ENCODE measurements at places on chromosomes 16 and 17. TPM values are rescaled to one million over a fixed set of nuclear protein-coding genes. Genes with fewer than 3 reads are reported as not detected.

The AOC2 gene
- 3.7 TPM for total RNA-seq

The INCA1 gene
- total RNA-seq, result 2.2 TPM

The ABCA3 gene
- total RNA-seq, result 36.3 TPM

The PDE6G gene
- 2.2 TPM for total RNA-seq

The CES3 gene
- not detected for total RNA-seq

The USP31 gene
- total RNA-seq, result 15.1 TPM

The PABPN1L gene
- total RNA-seq, result not detected

The CYTH1 gene
- total RNA-seq, result 34.1 TPM

The FOXC2 gene
- total RNA-seq, result 12.1 TPM

The MRTFB gene
- 15.8 TPM for total RNA-seq

The EPX gene
- total RNA-seq, result not detected

The TBC1D3E gene
- total RNA-seq, result not detected

GRCh38 chr17:45374501-45374900 is 57.7 kb upstream of the MAP3K14 start:
- DNase-seq, result no peak

- DNase-seq, result no peak
These were observed 30.0 kb downstream of the SF3B3 start for GRCh38 chr16:70553645-70554044.

GRCh38 chr16:51573191-51573590 is 422.1 kb upstream of the SALL1 start:
- no peak for DNase-seq

GRCh38 chr17:64270885-64271284 is 7.8 kb upstream of the TEX2 start:
- no peak for DNase-seq

DNA sequence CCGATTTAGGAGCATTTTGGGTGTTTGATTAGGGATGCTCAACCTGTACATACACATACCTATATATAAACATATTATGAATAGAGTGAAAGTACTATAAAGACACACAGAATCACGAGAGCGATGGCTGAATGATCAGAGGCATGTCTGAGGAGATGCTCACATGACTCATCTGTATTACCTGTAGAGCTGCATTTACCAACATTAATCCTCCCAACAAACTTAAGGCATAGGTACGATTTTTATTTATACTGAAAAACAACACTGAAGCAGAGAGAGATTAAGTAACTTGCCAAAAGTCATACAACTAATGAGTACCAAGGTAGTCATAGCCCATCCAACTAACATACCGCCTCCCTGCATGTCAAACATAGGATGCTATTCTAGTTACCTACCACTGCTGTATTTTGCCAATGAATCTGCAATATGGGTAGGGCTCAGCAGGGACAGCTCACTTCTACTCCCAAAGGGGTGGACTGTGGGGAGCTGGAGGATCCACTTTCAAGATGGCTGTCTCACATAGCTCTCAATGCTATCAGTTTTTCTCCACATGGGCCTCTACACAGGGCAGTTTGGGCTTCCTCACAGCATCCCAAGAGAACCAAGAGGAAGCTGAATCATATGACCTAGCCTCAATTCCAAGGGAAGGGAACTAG is 7.3 kb downstream of the CYB5D1 start:
- no peak for DNase-seq

DNA sequence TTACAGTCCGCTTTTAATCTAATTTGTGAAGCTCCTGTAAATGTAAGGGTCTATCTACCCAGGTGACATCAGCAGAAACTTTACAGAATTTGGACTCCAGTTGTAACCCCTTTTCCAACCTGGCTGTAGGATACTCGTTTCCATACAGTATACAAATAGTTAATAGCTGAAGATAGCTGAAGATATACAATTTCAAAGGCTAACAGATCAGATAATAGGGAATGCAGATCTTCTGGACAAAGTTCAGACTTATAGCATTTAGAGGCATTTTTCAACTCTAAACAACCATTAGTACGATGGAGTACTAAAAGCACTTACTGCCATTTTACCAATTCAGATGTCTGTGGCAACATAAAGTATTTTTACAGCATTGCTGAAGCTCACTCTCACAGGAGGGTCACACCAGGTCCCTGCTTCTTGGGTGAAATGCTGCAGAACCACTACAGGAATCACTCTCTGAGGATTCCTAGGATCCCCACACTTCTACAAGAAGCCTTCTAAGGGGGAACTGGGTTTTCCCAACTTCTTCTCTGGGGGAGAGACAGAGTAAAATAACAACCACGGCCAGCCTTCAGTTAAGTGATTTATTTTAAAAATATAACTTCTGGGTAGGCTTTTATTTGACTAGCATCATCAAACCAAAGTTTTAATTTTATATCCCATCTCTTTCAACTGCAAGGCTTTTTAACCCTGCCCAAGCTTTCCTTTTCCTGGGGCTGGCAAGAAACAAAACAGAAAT is 2.9 kb downstream of the VEZF1 start:
- no peak for DNase-seq

DNA sequence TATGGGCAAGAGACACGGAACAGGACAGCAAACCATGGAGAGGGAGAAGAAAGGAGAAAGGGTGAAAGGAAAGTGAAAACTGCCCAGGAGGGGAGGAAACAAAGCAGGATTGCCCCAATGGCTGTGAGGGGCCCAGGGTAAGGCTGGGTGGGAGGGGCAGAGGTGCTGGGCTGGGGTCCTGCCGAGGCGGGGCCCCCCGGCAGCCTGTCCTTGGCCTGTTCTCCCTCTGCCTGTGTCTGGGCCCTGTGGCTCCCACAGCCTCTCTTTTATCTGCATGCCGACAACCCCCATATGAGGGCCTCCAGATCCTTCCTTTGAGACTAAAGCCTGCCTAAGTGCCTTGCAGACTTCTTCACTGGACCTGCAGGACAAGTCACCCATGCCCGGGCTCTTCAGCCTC is 15.5 kb downstream of the ZNHIT3 start:
- no peak for DNase-seq

GRCh38 chr16:4319454-4320421 is 3.9 kb downstream of the GLIS2 start:
- no peak for DNase-seq

- DNase-seq, result no peak
These were observed 1.1 kb downstream of the ACTG1 start for GRCh38 chr17:81511554-81511803.

DNA sequence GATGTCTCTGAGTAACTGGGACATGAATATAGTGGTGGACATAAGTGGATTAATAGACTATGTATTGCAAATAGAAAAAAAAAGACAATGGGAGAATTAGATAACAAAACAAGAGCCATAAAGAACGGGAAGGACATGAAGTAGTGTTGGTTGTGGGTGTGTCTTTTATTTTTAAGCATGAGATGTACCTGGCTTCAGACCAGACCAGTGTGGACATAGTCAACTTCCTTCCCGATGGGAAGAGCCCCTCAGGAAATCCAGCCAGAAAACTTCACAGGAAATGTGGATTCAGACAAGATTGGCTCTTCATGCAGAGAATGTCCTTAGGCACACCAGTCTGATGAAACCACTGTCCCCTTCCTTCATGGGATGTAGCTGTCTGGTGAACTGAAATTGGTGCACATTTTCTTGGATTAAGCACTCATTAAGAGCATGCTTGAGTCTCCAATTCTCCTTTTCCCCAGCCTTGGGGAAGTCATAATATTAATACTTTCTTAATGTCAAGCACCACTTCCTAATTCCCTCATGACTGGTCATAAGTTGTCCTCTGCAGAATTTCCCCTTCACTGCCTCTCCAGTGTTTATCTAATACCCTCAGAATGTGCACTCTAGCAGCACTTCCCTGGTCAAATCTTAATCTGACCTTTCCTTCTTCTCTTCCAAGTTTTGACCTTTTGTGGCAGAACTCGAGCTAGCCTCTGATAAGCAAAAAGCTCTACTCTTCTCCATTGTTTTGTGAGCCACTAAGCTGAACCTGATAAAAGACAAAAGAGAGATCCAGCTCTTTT is 350.6 kb upstream of the MAF start:
- DNase-seq, result no peak

DNA sequence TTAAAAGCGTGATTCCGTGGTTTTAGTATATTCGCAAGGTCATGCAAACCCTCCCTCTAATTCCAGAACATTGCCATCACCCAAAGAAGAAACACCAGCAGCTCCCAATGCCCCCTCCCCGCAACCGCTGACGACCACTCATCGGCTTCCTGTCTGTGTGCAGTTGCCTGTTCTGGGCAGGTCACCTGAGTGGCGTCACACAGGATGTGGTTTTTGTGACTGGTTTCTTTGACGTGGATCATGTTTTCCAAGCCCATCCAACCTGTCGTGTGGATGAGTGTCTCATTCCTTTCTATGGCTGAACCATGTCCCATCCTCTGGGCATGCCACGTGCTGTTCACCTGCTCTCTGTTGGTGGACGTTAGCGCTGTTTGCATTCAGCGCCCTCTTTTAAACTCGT is 8.2 kb upstream of the ATP2C2 start:
- peak; percentile 55 for DNase-seq

GRCh38 chr17:11300738-11301137 is 59.7 kb downstream of the SHISA6 start:
- no peak for DNase-seq

GRCh38 chr16:68526143-68526781 is 12.8 kb upstream of the ZFP90 start:
- no peak for DNase-seq

GRCh38 chr17:39782481-39782880 is 44.7 kb downstream of the GRB7 start:
- no peak for DNase-seq

GRCh38 chr17:58530655-58531054 is 16.2 kb upstream of the MTMR4 start:
- DNase-seq, result no peak

- no peak for DNase-seq
These were observed 39.6 kb downstream of the STX8 start for GRCh38 chr17:9536061-9536460.

- no peak for DNase-seq
These were observed 10.6 kb downstream of the MTMR4 start for GRCh38 chr17:58503866-58504265.

- DNase-seq, result no peak
These were observed 13.9 kb downstream of the ERN2 start for GRCh38 chr16:23699100-23699499.

DNA sequence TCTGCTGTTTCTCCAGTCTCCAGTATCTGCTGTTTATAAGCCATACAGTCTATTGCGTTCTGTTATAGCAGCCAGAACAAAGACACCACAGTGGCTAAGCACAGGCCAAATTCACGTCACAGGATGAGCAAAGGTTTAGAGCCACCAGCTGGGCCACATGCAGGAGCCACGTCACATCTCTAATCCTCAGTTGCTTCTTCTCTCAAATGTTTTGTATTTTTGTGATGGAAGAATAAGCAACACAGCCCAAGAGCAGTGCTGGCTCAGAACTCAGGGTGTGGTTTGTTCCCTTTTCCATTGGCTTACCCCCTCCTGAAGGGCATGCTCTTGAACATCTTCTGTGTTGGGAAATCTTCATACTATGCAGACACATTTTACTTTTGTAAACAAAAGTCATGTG is 309.4 kb upstream of the CDH5 start:
- no peak for DNase-seq

DNA sequence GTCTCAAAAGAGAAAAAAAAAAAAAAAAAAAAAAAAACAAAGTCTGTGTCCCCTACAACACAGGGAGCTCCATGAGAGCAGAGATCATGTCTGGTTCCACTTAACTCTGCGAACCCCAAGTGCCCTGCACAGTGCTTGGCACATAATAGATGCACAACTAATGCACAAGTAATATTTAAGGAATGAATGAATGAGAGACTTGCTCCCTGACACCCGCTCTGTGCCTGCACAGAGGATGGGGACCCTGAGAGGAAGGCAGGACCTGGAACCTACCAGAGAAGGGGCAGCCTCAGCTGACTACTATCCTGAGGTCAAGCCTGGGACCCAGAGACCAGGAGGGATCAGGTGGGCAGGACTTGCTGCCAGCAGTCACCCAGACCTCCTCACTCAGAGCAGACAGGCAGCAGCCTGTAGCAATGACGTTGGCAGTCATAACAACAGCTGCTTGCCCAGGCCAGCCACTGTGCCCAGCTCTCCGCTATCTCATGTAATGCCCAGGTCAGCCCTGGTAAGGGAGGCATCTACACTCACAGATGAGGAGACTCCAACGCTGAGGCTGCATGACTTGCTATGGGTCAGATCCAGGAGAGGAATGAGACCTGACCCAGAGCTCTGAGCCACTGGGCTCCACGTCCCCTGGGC is 2.9 kb downstream of the MYO15A start:
- no peak for DNase-seq

DNA sequence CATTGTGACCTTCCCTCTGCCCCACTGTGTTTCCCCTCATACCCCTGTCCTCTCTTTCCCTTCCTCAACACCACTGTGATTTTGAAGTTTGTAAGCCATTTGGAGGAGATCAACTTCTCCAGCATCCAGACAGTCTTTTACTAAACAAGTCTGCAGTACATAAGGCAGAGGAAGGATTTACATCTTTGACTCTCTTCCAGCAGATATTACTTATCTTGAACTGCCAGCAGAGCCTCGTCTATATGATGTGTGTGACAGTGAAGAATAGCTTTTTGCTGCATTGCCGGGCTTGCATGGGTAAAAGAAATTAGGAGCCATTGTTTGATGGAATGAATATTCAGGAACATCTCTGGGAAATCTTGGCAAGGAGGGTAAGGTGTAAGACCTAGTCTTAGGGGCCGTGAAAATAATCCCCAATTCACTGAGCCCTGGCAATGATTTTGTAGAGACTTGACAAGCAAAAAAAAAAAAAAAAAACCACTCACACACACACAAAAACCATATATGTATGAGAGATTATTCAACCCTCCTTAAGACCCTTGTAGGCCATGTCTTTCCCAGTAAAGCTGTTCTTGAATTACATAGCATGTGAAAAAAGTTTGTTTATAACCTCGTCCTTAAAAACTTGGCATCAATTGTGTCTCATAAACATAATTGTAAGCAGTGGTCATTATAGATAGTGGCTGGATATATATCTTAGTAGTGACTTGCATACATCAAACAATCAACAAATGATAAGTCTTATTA is 903.9 kb downstream of the CDH11 start:
- DNase-seq, result no peak

GRCh38 chr16:66623755-66624154 is 19.3 kb downstream of the CMTM3 start:
- DNase-seq, result no peak

DNA sequence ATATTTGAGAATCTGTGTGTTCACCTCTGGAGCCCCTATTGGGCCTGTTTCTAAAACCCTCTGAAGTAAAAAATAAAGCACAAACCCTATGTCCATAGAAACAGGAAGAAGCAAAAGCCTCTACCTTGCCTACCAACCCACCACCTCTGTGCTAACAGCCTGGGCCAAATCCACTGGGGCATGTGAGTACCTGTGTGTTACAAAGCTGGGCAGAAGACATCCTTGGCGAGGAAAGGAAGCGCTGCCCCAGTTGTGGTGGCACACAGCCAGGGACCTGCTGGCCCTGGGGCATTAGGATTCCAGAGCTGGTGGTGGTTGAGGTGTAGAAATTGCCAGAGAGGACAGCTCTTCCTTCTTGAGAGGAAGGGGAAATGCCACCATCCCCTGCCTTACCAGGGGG is 30.0 kb downstream of the MYO18A start:
- no peak for DNase-seq

- DNase-seq, result no peak
These were observed 236.8 kb downstream of the IRX3 start for GRCh38 chr16:54049591-54050458.

- DNase-seq, result no peak
These were observed 815.5 kb downstream of the KCNJ18 start for GRCh38 chr17:22507823-22508222.
